SK-MEL-5 (cell line): ENCODE measurements at places on chromosomes 7 and 10. TPM values are rescaled to one million over a fixed set of nuclear protein-coding genes. Genes with fewer than 3 reads are reported as not detected.

- DNase-seq, result no peak
These were observed 268.0 kb downstream of the PHTF2 start for GRCh38 chr7:78066599-78066998.

GRCh38 chr10:59839576-59839975 lies 66.8 kb downstream of the CCDC6 start:
- no peak for DNase-seq

Gene LRIT1
- total RNA-seq, result not detected in 2 replicates

Gene SLC26A5
- not detected in 2 replicates for total RNA-seq

Gene SPDYE16
- total RNA-seq, result not detected in 2 replicates
